ENCODE measurements at places on chromosomes 2 and 18.

- DNase-seq, result no peak
Measured at GRCh38 chr2:165448406-165448805, 21.1 kb upstream of the CSRNP3 start.

- no peak for DNase-seq
Measured at GRCh38 chr2:172697296-172697695, 38.3 kb upstream of the RAPGEF4 start.

GRCh38 chr2:97701186-97701585, 12.2 kb upstream of the ZAP70 start:
- no peak for DNase-seq

- DNase-seq, result no peak
Measured at GRCh38 chr2:223618172-223619035, 16.2 kb upstream of the SCG2 start.

GRCh38 chr18:47254341-47254939, 3.0 kb upstream of the SKOR2 start:
- DNase-seq, result no peak

GRCh38 chr2:70808983-70809958, 11.1 kb downstream of the CLEC4F start:
- no peak for DNase-seq

DNA sequence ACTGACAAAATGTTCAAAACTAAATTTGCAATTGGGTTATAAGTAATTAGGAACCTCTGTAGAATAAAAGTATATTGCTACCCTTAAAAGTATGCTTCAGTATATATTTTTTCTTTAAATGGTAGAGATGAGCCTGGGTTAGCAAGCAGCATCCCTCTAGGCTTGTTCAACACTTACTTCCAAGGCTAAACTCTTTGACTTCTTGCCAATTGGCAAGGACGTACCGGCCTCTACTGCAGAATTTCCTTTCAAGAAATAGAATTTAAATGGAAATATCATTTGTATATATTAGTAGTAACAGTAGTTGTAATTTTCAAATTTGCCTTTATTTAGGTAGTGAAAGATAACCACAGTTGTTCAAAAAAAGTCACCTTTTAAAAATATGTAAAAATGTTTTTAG, 105.1 kb upstream of the SLC38A11 start:
- no peak for DNase-seq

GRCh38 chr18:74149878-74150277, 1.6 kb downstream of the TIMM21 start:
- no peak for DNase-seq

DNA sequence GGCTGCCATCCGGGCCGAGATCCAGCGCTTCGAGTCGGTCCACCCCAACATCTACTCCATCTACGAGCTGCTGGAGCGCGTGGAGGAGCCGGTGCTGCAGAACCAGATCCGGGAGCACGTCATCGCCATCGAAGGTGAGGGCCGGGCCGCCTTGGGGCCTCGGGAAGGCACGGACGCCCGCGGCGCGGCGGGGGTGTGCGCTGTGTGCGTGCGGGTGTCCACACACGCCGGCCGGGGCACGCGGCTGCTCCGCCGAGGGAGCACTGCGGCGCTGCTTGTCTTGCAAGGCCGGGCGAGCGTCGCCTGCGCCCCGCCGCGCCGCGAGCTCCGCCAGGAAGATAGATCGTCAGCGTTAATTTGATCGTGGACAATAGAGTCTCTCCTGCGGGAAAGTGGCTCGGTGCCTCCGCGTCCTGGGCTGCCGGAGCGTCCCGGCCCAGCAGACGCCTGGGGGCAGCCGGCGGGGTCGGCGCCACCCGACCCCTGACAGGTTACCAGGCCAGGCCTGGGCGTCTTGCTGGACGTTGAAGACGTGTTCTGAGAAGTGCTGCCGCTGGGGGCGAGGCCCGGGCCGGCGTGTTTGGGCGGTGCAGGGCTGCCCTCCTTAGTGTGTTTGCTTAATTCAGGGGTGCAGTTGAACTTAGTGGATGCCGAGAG, 1.0 kb downstream of the AGAP1 start:
- no peak for DNase-seq

DNA sequence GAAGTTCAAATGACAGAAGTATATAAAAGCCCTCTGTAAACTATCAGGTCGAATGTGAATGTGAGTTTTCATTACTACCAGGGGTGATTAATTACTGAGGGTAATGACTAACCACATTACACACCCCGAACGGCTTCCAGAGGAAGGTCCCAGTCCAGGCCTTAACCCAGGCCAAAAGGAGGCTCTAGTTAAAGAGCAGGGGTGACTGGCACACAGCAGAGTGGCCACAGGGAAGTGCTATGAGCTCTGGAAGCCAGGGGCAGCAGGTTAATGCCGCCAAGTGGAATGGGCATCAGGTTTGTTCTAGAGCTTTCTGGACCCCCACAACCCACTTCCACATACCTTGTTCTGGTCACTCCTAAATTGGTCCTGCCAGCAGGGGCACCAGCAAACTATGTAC, 87.7 kb downstream of the BCL11A start:
- no peak for DNase-seq

DNA sequence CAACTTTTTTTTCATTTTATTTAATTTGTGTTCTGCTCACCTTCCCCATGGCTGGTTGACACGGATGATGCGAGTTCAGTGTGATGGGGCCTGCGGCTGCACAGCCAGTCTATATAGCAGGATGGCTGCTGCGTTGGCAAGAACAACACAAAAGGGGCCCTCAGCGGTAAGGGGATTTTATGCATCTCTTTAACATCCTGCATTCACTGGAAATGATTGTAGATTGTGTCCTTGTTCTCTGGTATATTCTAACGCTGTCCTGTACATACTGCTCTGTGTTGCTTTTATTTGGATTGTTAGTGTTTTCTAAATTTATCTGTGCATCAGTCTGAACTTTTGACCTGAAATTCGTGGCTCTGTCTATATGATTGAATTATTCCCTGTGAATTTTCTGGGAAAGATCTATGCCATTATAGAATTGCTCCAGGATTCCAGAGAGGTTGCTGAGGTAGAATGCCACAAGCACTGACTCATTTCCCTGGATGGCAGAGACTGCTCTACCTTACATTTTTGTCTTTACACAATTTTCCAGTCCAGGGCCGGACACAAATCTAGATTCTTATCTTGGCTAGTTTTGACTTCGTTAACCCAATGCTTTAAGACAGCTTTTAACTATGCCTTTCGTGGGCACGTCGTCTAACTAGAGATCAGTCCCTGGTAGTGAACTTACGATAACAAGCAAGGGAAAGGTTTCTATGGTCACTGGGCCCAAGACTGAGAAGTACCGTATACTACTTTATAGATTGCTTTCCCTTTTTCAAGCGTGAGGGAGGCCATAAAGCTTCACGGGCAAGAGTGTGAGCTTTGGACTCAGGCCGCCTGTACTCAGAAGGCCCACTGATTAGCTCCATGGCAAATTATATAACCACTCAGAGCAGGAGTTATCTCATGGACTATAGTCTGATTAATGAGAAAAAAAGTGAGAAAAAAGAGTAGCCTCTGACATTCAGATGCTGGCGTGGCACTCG, at the start of gene CRYGC:
TSS of gene CRYGC (minus strand) at position 85 of the 968 bp plus-strand sequence. CDS start at position 49, 36 bp downstream.
- no peak for DNase-seq

- DNase-seq, result no peak
Measured at GRCh38 chr2:239824866-239825704, 200.1 kb downstream of the NDUFA10 start.

DNA sequence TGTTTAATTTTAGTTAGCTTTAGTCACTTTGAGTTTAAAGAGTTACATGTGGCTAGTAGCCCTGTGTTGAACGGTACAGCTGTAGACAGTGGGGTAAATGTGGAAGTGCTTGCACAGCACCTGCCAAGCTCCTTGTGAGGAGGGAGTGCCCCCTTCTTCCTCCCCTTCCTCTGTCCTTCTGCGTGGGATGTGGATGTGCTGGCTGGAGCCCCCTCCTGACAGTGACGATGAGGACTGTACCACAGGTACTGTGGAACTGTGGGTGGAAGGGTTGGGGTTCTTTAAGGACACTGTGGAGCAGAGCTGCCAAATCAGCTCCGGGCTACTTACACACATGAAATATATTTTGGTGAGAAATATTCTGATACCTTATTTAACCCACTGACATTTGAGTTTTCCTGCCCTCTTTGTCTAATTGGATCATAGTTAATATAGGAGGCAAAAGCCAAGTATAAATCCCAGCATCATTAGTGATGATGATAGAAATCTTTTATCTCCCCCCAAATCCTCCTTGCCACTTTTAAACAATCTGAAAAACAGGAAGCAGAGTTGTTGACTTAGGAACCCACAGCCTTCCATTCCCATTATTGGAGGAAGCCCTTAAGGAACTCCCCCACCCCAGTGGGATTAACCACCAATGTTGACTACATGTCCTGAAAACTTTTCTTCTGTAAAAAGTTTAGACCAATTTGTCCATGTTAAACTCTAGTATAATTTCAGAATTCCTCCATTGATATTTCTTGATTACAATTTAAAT, 181.3 kb downstream of the PTPRM start:
- DNase-seq, result no peak

DNA sequence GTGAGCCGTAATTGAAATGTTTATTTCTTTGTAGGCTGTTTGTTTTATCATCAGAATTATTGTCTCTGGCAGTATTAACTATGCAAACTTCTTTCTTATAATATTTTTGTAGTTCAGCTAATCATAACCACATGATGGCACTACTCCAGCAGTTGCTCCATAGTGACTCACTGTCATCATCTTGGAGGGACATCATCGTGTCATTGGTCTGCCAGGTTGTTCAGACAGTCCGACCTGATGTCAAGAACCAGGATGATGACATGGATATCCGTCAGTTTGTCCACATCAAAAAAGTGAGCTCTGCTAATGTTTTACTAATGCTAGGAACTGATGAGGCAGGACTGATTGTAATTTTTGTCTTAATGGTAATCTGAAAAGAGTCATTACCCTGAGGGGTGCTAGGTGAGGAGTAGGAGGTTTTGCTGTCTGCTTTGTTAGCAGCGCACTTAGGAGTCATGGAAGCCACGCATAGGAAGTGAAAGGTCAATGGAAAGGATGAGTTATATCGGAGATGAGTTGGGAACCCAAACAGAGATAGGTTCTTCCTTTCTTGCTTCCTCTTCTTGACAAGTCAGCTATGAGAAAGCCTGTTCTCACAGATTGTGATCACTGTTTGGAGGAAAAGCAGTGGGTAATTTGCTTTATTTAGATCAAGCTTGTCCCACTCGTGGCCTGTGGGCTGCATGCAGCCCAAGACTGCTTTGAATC, 49.2 kb downstream of the PIKFYVE start:
- no peak for DNase-seq

GRCh38 chr2:30569946-30570345, 122.9 kb downstream of the LCLAT1 start:
- DNase-seq, result no peak

DNA sequence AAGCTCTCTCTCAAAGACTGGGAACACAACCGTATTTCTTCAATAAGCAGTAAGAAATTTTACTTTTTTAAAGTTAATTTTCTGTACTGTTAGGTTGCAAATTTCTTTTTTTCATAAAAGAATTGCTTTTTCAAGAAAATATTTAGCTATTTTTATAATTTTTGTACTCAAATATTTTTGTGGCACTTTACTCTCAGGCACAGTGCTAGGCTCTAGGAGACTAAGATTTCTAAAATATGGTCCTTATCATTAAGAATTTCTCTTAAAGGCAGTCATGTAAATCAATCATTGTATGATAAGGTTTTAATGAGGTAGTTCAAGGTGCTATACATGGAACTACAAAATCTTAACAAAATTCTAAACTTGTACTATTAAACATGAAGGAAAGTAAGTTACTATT, 61.4 kb downstream of the MTX2 start:
- DNase-seq, result no peak

DNA sequence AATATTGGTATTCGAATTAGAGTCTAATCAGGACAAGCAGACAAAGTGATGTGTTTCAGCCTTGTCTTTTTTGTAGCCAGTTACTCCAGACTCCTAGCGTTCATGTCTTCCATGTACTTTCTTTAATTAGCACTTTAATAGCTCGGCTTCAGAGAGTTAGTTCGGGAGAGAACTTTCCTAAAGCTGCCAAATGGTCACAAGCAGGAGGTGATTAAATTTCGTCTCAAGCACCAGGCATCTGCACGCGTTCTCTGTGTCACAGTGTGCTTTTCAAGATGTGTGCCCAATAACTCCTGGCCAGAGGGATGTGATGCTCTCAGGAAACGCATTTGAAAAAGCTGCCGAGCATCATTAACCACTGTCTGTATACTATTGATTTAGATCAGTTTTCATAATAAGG, 790.8 kb downstream of the SOCS6 start:
- DNase-seq, result no peak

DNA sequence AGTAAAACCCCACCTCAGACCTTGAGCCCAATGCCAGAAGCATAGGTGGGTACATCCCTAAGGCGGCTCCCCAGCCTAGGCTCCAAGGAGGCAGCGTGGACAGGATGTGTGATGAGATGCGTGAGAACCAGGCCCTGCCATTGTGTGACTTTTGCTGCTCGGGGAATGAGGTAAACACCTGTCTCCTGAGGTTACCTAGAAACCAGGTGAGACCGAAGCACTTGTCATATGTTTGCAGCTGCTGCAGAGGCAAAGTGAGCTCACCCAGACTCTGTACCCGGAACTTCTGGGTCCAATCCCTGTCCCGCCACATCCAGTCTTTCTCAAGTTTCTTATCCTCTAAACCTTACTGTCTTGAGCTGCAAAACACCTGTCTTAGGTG, 3.4 kb downstream of the FBLN7 start:
- DNase-seq, result no peak

GRCh38 chr2:86592547-86593230, 29.4 kb upstream of the CHMP3 start:
- DNase-seq, result no peak

DNA sequence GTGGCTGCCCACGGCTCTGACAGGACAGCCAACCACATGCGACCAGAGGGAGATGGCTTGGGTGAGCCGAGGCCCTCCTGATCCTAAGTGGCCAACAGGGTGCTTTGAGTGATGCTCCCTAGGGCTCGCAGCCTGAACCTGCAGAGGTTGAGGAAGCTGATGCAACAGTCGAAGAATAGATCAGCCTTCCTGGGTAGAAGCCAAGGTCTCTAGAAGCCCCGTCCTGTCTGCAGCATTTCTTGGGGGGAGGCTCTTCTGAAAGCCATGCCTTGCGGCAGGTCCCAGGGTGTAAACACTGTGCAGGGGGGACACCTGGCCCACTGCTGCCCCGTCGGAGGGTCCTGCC, 136.4 kb downstream of the HDAC4 start:
- no peak for DNase-seq

- no peak for DNase-seq
Measured at GRCh38 chr2:54601339-54601738, 122.1 kb upstream of the EML6 start.

DNA sequence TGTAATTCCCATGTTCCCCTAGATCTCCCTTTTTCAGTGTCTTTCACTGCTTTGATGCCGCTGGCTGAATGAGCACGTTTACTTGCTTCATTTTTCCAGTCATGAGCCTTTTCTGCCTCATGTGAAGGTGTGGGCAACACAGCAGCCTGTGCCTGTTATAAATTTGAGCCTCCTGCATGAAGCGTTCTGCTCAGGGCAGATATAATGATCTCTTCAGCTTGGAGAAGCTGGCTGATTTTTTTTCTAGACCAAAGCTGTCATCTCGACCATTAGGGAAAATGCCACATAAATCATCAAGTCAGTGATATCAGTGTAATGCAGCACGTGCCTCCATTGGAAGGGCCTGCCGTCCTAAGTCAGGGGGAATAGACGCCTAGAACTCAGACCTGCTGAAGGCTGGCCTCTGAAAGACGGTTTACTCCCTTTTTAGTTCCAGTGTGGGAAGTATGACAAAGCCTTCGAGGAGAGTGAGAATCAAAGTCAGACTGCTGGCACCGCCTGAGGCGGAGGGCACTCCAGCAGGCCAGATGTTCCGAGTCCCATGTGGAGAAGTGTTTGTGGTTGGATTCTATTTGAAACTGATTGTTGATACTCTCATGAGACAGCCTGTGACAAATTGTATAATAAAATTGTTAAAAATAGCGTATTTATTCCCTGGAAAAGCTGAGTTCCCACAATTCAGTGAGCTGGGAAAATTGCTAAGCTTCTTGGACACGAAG, 196.5 kb downstream of the MYO1B start:
- no peak for DNase-seq

Data from SW480 (cell line).